ENCODE measurements at places on chromosomes 1 and 21. TPM values are rescaled to one million over a fixed set of nuclear protein-coding genes. Genes with fewer than 3 reads are reported as not detected.
A peak's percentile ranks its signal among the peaks of the same experiment; 100 is the strongest.

DNA sequence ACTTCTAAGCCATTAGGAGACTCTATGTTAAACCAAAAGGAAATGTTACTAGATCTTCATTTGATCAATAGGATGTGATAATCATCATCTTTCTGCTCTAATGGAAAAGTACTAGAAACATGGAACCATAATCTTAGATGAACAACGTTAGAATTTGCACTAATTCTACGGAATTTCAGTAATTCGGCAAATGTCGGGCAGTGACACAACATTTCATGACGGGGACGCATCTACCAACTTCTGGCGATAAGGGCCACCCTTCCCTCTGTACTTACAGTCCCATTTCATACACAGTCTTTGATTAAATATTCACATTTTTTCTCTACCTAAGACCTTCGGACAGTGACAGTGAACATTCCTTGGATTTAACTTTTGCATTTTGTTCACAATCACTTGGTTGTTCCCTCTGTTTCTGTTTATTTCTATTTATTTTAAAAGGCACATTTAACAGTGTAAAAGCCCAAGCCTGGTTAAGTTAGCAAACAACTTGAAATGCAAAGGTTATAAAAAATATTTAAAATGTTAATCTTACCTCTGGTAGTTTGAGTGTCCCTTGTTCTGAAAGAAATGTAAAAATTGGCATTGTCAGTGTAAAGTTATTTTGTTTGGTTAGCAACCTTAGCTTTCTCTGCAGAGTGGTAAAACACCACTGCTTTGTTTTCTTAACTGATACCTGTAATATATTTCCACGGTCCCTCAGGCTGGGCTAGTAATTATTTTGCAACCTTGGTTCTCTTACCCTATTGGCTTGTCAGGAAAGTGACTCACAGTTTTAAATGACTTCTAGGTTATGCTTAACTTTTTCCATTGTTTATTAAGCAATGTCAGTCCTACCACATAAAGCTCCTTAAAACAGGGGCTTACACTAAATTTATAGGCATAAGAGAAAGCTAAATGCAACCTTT, 276.9 kb downstream of the VAV3 start:
- DNase-seq, result no peak

Gene OPTC
- total RNA-seq, result not detected

- no peak for DNase-seq
Observed at GRCh38 chr1:8018492-8019228, 7.4 kb downstream of the ERRFI1 start.

Gene RALGPS2
- total RNA-seq, result 97.8 TPM

Gene RAD54L
- 4.8 TPM for total RNA-seq

Gene PM20D1
- total RNA-seq, result not detected

Gene MAEL
- not detected for total RNA-seq

Gene PRAMEF5
- not detected for total RNA-seq

- DNase-seq, result no peak
Observed at GRCh38 chr1:211935448-211935970, 99.8 kb downstream of the INTS7 start.

DNA sequence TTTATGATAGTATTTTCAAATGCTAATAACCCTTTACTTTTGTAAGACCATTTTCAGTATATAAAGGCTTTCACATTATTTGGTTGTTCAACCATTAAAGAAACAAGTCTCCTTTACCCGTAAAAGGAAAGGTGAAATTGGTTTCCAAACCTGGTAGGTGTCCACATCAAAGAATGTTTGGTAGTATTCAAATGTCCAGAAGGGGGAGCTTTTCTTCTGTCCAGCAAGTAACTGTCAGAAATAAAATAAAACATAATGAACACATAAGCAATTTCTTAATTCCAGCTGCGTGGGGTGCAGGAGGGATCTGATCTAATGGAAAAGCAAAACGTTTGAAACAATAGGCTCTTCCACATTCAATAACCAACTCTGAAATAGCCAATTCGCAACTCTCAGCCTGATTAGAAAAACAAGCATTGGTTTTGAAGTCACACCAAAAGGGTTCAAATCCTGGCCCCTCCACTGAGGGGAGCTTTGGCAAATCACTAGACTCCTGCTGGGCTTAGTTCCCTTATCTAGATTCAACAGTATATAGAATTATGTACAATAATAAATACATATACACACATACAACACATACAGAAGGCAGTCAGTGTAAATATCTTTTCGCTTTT, 11.0 kb downstream of the YIPF1 start:
- DNase-seq, result peak; percentile 69

Gene KDF1
- not detected for total RNA-seq

Gene NHLH1
- total RNA-seq, result not detected

DNA sequence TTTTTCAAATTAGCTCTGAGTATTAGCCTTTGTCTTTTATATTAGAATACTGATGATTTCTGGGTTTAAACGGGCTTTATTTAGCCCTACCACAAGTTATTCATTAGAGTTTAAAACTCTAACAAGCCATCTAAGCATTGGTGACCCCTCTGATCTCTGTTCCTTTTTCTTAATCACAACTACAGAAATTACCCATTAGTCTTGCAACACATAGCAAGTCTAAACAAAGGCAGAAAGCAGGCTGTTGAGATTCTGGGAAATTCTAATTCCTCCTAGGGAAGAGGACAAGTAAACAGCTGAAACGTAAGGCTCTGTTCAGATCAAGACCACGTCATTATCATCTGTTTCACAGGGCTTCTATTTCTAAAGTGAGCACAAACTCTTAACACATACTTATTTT, 491.2 kb upstream of the ZRANB2 start:
- peak; percentile 69 for DNase-seq

Gene PIK3CD
- 5.0 TPM for total RNA-seq

Gene DYNLT4
- not detected for total RNA-seq

GRCh38 chr1:246638941-246639655, 72.8 kb downstream of the CNST start:
- no peak for DNase-seq

DNA sequence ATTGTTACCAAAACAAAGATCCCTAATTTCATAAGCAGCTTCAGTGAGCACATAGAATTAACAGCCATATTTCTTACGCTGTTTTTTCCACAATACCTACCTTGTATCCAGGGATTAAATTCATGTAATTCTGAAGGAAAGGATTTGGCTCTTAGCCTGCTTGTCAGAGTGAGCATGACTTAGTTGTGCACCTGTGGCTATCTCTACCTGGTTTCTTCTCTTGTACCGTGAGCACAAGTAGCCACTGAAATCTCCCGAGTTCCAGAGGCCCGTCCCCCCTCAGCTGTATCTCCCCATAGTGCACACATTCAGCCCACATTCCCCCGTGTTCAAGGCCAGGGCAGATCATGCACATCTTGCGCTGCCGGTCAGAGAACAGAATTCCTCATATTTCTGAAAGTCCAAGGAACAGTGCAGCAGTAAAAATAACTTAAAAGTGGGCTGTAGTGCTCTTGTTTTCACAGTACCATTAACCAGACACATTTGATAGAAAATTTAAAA, 2.3 kb downstream of the TENT5C start:
- no peak for DNase-seq

Gene BSND
- not detected for total RNA-seq

DNA sequence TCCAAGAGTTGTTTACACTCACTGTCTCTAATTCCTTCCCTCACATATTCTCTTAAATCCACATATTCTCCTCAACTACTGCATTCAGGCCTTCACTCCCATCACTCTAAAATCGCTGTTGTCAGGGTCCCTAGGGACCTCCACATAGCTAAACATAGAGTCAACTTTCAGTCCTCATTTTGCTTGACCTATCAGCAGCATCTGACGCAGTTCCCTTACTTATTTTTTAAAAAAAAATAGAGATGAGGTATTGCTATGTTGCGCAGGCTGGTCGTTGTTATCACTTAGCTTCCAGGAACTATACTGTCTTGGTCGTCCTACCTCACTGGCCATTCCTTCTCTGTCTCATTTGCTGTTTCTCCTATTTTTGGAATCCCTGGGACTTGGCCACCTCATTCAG, 11.7 kb upstream of the PLEKHO1 start:
- no peak for DNase-seq

Gene DRAXIN
- under 0.01 TPM for total RNA-seq

- DNase-seq, result no peak
Observed at GRCh38 chr1:11321656-11322491, 48.9 kb downstream of the UBIAD1 start.

GRCh38 chr1:7315316-7315715, 455.8 kb upstream of the VAMP3 start:
- DNase-seq, result peak; percentile 49

DNA sequence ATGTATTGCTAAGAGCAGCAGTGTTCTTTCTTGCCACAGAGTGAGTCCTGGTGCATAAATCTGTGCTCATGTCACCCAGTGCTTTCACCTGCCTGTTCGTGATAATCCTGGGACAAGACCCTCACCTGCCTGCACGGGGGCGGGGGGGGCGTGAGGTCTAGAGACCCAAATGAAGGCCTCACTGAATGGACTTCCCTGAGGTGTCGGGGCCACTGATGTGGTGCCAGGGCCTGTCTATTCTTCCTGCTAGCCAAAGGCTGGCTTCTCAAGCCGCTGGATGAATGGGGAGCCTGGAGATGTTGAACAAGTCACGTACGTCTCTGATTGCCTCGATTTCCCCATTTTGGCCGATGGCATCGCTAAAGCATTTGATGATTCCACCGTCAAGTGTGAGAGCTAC, 118.8 kb upstream of the IRF2BP2 start:
- DNase-seq, result no peak

Gene ARTN
- total RNA-seq, result not detected

DNA sequence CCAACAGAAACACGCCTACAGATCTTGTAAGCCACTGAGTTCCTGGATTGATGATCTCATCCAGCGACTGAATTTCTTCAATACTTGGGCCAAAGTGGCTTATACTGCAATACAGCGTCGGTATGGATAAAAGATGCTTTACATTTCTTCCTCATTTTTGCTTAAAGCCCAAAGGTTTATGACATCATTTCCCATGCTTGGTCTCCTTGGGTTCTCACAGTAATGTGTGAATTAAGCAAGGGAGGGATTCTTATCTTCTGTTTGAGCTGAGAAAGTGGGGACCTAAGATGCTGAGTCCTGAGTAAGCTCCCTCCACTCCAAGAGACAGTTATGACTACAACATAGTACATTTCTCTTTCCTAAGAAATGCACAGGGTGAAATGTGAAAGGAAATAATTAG, 39.5 kb downstream of the LBR start:
- DNase-seq, result peak; percentile 5

GRCh38 chr1:205232127-205232820, 4.5 kb downstream of the TMCC2 start:
- no peak for DNase-seq

- peak; percentile 64 for DNase-seq
Observed at GRCh38 chr1:23980728-23981070, 572 bp upstream of the SRSF10 start.

DNA sequence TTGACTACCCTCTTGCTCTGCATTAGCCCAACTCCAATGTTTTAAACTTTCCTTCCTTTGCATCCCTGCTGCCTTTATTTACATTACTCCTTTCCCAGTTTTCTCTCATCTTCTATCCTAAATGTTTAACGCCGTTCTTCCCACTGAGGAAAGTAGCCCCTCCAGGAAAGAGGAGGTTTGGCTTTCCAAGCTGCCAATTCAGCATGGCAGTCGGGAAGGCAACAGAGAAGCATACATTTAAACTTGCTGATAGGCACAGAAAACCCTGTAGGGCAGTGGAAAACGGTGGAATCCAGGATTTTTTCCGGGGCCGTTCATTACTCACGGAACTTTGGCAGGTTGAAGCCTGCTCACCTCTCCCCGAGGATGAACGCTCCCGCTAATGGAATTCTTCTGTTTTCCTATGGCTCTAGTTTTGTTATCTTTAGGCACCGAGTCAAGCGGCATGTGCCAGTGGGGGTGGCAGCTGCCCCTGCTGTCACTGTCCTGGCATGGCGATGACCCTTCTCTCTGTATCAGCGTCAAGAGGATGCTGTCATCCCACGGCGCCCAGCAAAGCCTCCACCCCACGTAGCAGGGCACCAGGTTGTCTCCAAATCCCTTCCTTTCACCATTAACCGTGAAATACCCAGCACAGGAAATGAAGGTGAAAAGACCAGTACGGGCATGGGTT, 48.3 kb downstream of the ZBTB18 start:
- DNase-seq, result no peak

GRCh38 chr1:225366018-225366417, 61.8 kb downstream of the LBR start:
- DNase-seq, result no peak

GRCh38 chr1:168763031-168763430, 34.0 kb upstream of the DPT start:
- DNase-seq, result no peak

Gene OR2M2
- total RNA-seq, result not detected

GRCh38 chr1:11187494-11187893, 1.7 kb upstream of the ANGPTL7 start:
- no peak for DNase-seq

DNA sequence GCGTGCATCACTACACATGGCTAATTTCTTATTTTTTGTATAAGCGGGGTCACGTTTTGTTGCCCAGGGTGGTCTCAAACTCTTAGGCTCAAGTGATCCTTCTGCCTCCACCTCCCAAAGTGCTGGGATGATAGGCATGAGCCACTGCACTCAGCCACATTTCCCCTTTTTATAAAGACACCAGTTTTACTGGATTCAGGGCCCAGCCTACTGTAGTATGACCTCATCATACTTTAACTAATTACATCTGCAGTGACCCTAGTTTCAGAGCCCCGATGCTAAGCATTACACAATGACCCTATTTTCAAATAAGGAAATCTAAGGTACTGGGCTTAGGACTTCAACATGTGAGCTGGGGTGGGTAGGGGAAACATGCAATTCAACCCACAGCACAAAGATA, 31.8 kb upstream of the ENAH start:
- no peak for DNase-seq

GRCh38 chr1:46411601-46412341, 17.7 kb downstream of the FAAH start:
- DNase-seq, result no peak

- no peak for DNase-seq
Observed at GRCh38 chr1:54853096-54853792, 33.8 kb downstream of the DHCR24 start.

- DNase-seq, result peak; percentile 13
Observed at GRCh38 chr1:46580140-46580903, 23.7 kb downstream of the MKNK1 start.
